ENCODE measurements at places on chromosomes 4 and X. TPM values are rescaled to one million over a fixed set of nuclear protein-coding genes. Genes with fewer than 3 reads are reported as not detected.

The MBNL3 gene
- total RNA-seq: 31.8 TPM

The PKD2 gene
- total RNA-seq: 27.7 TPM

The MAGEB6B gene
- not detected for total RNA-seq

The MAGEB1 gene
- not detected for total RNA-seq

The TLR1 gene
- total RNA-seq: 13.2 TPM

The TCEAL5 gene
- 0.27 TPM for total RNA-seq

The ANXA10 gene
- not detected for total RNA-seq

All from hematopoietic multipotent progenitor cell (in vitro differentiated cells).